ENCODE measurements at places on chromosomes 3 and 15. TPM values are rescaled to one million over a fixed set of nuclear protein-coding genes. Genes with fewer than 3 reads are reported as not detected.

Gene GOLGA6B
- not detected for total RNA-seq

Gene FBXL22
- not detected for total RNA-seq

Gene ISLR2
- not detected for total RNA-seq

DNA sequence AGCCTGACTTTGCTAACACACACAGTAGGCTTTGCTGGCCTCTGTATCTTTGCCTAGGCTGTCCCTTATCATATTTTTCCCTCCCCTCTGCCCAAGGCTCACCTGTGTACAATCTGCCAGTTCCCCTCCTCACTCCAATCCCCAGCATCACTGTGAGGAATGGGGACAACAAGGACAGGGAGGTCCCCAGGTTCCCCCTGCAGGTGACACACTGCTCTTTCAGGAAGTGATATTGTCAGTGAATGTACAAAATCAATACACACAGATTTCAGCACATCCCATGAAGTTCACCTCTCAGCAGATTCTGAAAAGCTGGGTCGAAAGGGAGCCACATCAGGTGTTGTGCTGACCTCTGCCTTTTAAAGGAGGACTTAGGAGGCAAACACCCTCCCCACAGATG is 177.5 kb downstream of the RAB11A start:
- H3K4me3 ChIP-seq = no peak overlapping the region
- peak; percentile 20 for DNase-seq
- no peaks in the 10 kb centered on the region for H3K27me3 ChIP-seq
- H3K36me3 ChIP-seq = no peaks in the 10 kb centered on the region
- H3K27ac ChIP-seq = no peak overlapping the region
- H3K4me1 ChIP-seq = peaks cover 10% of the 10 kb centered on the region

DNA sequence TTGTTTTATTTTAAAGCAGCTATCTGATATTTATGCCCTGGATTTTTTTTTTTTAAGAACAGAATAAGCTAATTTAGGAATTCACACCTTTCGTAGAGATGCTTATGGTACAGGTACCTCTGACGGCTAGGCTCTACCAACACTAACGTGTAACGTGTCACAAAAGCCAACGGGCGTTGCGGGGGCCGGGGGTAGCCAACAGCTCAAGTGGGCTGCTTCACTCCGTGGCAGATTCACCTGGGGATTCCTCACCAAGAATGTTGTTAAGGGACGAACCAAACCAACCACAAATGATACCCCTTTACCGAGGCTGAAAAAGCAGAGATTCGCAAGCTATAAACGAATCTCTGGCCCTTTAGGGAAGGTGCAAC is 1.0 kb downstream of the TMCC1 start:
- no peaks in the 10 kb centered on the region for H3K27me3 ChIP-seq
- DNase-seq = peak; percentile 7
- H3K36me3 ChIP-seq = no peaks in the 10 kb centered on the region
- peaks cover 14% of the 10 kb centered on the region for H3K4me1 ChIP-seq
- H3K4me3 ChIP-seq = peak overlapping the region; percentile 97

Data from Caco-2 (cell line).